Activated CD8-positive, alpha-beta T cell treated with anti-CD3 and anti-CD28 coated beads, Interleukin-2, amount 10 ng/mL, durations not matched to agents 7 days and 5 days (primary cell): ENCODE measurements at places on chromosomes 2 and 18. TPM values are rescaled to one million over a fixed set of nuclear protein-coding genes. Genes with fewer than 3 reads are reported as not detected.

Gene MDH1B
- total RNA-seq = 0.57 TPM

Gene TMEM17
- total RNA-seq = not detected

Gene SLC5A7
- not detected for total RNA-seq

Gene MAP3K19
- not detected for total RNA-seq

Gene UPP2
- not detected for total RNA-seq

Gene FTCDNL1
- 1.5 TPM for total RNA-seq
